H9 (cell line): ENCODE measurements at places on chromosomes 12 and 14.
A peak's percentile ranks its signal among the peaks of the same experiment; 100 is the strongest.

DNA sequence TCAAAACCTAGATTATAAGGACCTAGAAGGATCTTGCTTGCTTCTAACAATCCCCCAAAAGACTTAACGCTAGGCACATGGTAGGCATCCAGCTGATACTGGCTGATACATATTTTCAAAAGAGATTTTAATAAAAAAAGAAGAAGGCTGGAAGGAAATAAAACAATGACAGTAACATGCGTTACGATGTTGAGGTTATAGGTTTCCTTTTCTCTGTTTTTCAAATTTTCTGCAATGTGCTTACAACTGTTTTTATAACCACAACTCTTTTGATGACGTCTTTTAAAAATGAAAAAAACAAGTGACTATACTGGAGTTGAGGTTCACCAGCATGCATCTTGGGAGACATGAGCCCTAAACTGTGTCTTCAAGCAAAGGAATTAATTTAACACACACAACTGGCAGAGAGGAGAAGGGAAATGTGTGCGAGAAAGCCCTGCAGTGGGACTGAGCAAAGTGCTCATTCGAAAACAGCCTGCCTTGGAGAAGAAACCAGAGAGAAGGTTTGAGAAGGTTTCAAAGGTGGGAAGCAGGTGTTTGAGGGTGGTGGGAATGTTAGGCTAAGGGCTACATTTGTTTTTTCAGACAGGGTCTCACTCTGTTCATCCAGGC lies 80.4 kb downstream of the DUSP16 start:
- DNase-seq, result no peak

DNA sequence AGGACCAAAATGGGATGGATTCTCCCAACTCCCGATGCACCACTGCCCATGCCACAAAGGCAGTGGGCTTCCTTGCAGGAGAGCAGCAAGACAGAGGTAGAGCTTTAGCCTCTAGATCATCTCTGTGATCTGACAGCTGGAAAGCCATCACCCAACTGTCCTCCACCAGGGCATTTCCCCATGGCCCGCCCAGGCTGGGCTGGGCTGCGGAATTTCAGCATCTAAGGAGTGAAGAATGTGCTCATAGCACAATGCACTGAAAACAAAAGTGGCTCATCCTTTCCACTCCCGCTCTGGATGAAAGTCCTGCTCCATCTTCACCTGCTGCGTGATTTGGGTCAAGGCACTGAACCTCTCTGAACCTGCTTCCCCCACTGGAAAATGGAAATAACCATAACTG lies 5.6 kb downstream of the SYNE3 start:
- no peak for DNase-seq

DNA sequence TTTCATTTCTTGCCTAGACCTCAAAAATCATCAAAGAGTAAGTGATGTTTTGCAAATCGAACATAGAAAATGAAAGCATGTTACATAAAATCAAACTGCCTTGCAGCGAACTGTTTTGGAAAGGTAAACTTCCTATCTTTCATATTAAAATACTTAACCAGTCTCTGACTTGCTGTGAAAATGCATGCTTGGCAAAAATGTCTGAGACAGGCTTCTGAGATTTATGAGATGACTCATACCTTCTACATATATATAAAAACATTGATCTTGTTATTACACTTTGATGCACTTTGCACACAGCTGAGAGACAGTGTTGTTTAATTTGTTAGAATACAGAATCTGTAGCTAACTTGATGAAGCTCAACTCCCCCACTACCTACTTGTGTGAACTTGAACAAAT lies 179.1 kb downstream of the KITLG start:
- DNase-seq, result no peak

- DNase-seq, result peak; percentile 81
Measured at GRCh38 chr12:20194171-20194570, 174.2 kb upstream of the PDE3A start.

GRCh38 chr12:7460375-7461259 lies 16.7 kb upstream of the CD163L1 start:
- peak; percentile 76 for DNase-seq

DNA sequence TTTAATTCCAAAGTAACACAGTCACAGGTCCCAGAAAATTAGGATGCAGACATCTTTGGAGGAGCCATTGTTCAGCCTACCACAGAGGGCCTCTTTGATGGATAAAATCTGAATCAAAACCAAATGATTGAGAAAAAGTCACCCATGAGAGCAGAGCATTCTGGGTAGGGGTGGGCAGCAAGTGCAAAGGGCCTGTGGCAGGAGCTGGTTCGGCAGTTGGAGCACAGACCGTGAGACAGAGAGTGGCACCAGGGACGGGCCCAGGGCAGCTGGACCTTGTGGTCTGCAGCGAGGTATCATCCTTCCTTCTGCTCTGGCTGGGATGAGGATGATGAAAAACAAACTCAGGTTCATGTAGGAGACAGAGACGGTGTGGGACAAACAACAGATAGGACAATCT lies 18.0 kb downstream of the UBC start:
- DNase-seq, result no peak

- DNase-seq, result peak; percentile 60
Measured at GRCh38 chr12:16385782-16386646, 38.6 kb downstream of the MGST1 start.

DNA sequence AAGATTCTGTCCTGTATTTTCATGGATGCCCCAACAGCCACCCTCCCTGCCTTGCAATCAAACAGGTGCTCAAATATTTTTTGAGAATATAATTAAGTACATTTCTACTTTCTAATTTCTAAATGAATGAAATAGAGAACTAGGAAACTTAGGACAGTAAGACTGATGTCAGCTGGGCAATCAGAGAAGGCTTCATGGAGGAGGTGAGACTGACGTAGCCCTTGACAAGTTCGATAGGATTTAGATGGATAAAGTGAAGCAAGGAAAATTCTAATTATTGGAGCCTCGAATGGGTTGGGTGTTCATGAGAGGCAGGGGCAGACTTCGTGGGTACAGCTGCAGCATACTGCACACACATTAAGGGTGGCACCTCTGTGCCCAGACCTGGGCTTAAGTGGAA lies 36.0 kb downstream of the NINJ2 start:
- DNase-seq, result no peak

- no peak for DNase-seq
Measured at GRCh38 chr14:95260537-95261361, 59.0 kb downstream of the CLMN start.

GRCh38 chr14:93936245-93936644 lies 9.1 kb downstream of the FAM181A start:
- DNase-seq, result peak; percentile 59

GRCh38 chr12:76368230-76368629 lies 20.0 kb upstream of the BBS10 start:
- no peak for DNase-seq

GRCh38 chr12:24049728-24050127 lies 100.3 kb upstream of the SOX5 start:
- DNase-seq, result no peak

DNA sequence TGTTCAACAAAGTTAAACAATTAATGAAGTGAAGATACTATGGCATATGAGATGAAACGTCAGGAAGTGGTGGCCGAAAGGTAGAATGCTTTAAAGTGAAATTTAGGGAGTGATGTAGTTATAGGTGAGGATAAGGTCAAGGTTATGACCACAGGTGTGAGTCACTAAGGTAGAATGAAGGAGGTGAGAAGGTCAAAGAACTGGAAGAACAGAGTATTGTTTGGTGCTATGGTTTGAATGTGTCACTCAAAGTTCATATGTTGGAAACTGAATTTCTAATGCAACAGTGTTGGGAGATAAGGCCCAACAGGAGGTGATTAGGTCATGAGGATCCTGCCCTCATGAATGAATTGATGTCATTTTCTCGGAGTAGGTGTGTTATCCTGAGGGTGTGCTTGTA lies 293.6 kb downstream of the NELL2 start:
- no peak for DNase-seq

DNA sequence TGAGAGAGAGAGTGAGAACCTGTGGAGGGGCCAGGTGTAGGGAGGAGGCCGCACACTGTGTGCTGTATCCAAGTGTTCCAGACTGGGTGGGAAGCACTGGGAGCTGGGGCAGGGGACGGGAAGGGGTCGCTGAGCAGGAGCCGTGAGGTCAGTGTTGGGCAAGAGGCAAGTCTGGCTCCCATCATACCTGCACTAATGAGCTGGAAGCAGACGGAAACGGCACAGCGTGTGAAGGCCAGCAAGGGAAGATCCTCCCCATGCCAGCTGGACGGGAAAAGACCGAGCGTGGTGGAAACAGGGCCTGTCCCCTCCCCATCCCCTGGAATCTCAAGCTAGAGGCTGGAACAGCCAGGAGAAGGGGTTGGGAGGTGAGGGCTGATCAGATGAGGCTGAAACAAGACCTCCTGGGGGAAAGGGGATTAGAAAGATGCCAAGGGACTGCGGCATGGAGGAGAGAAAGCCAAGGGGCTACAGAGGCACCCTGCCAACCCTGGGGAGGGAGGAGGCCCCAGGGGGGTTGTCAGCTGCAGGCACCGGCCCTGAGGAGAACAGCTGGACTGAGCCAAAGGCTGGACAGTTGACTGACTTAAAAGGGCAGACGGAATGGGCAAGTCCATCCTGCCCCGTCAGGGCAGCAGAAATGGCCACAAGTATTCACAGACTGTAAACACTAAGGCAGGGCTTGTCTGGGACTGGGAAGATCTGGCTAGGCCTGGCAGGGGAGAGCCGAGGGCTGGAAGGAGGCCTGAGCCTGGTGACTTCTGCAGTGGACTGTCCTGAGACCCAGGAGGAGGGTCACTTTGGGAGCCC lies 19.0 kb upstream of the LTBP2 start:
- no peak for DNase-seq

- no peak for DNase-seq
Measured at GRCh38 chr12:78698747-78699146, 165.8 kb upstream of the SYT1 start.

- DNase-seq, result no peak
Measured at GRCh38 chr12:107355004-107355565, 261.7 kb upstream of the CRY1 start.

DNA sequence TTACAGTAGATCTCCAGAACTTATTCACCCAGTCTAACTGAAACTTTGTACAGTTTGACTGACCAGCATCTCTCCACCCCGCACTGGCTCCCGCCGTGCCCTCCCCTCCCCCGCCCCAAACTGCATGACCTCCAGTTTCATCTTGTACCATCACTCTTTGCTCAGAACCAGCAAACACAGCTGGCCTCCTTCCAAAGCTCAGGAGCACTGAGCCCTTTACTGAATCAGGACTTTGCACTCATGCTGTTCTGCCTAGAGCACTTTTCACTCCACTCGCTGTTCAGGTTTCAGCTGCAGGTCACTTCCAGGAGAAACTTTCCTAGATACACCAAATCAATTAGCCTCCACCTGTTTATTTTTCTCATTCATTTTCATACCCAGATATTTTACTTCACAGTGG lies 455.3 kb upstream of the PDE3A start:
- DNase-seq, result no peak

DNA sequence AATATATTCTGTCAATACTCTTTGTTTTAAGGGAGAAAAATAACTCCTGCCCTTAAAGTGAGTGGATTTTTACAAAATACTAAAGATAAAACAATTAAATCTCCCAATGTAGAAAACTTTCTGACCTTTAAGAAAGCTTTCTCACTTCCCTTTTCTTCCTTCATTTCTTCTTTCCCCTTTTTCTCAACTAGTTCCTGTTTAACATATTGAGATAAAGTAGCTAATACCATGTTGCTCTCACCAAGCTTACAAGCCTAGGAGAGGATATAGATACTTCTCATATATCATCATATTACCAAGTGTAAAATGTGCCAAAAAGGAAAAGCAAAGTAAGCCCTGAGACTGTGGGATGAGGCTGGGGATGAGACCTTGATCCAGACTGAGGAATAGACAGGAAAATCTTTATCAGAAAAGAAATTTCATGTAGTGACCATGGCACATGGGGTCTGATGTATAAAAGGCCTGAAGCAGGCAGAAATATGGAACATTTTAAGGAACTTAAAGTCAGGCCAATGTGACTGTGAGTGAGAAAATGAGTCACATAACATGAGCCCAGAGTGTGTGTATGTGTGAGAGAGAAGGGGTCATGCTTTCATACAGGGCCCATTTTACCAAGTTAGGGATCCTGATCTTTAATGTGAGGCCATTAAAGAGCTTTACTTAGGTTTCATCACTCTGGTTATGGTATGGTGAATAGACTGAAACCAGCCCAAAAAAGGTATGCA lies 1.6 kb upstream of the RPL10L start:
- DNase-seq, result no peak
